Bronchus fibroblast of lung (primary cell): ENCODE measurements at places on chromosomes 5 and 9. TPM values are rescaled to one million over a fixed set of nuclear protein-coding genes. Genes with fewer than 3 reads are reported as not detected.

The BRIX1 gene
- total RNA-seq: 27.5 and 33.0 TPM in 2 replicates

The GGTA1 gene
- not detected in 2 replicates for total RNA-seq

The PCDHGA7 gene
- 0.50 and 0.89 TPM in 2 replicates for total RNA-seq

The FNIP1 gene
- total RNA-seq: 10.4 and 13.8 TPM in 2 replicates

The SPOUT1 gene
- total RNA-seq: 33.1 and 35.7 TPM in 2 replicates

The CDC25C gene
- total RNA-seq: 21.9 and 29.4 TPM in 2 replicates

The NOXA1 gene
- total RNA-seq: 0.15 and 0.17 TPM in 2 replicates

The SPINK13 gene
- total RNA-seq: not detected in 2 replicates

The PCDHGB6 gene
- 1.3 and 2.1 TPM in 2 replicates for total RNA-seq

The DBH gene
- not detected in 2 replicates for total RNA-seq

The GADD45G gene
- 0.15 and 0.17 TPM in 2 replicates for total RNA-seq

The SPATA31C2 gene
- total RNA-seq: not detected in 2 replicates

The AGXT2 gene
- not detected in 2 replicates for total RNA-seq

The KIF12 gene
- total RNA-seq: not detected in 2 replicates

The ALDH1A1 gene
- total RNA-seq: 0.17 TPM in 1 of 2 replicates, not detected in the other

The LCNL1 gene
- under 0.01 TPM in 1 of 2 replicates, not detected in the other for total RNA-seq

The PCDHA4 gene
- total RNA-seq: under 0.01 TPM in 2 replicates

The CDX1 gene
- total RNA-seq: not detected in 2 replicates

The FOXI1 gene
- not detected in 2 replicates for total RNA-seq

The PLAC8L1 gene
- total RNA-seq: not detected in 2 replicates

The GAPT gene
- not detected in 2 replicates for total RNA-seq

The STC2 gene
- 78.9 and 86.2 TPM in 2 replicates for total RNA-seq

The DOCK2 gene
- total RNA-seq: 3.0 and 4.2 TPM in 2 replicates

The CSF2 gene
- total RNA-seq: 0.74 and 0.84 TPM in 2 replicates

The ACER2 gene
- 0.84 and 0.89 TPM in 2 replicates for total RNA-seq
